ENCODE measurements at places on chromosomes 7 and 10. TPM values are rescaled to one million over a fixed set of nuclear protein-coding genes. Genes with fewer than 3 reads are reported as not detected.

Gene JAZF1
- total RNA-seq: 25.6 TPM

Gene IDI2
- total RNA-seq: 0.30 TPM

Gene TLX1
- total RNA-seq: not detected

Gene FZD8
- total RNA-seq: 9.0 TPM

Gene SHTN1
- total RNA-seq: 3.7 TPM

Gene COL28A1
- 5.6 TPM for total RNA-seq

Gene LAMB4
- total RNA-seq: 0.19 TPM

Gene NKX1-2
- not detected for total RNA-seq

Gene GIMAP6
- total RNA-seq: 33.5 TPM

Gene OR2A1
- total RNA-seq: not detected

Gene ZNF117
- 2.2 TPM for total RNA-seq

Gene MALSU1
- total RNA-seq: 119 TPM

Gene GPAM
- total RNA-seq: 42.5 TPM

Gene FFAR4
- total RNA-seq: 0.24 TPM

Gene NANOS1
- total RNA-seq: 16.0 TPM

Gene CPN1
- total RNA-seq: not detected

Gene GARIN1A
- total RNA-seq: 1.8 TPM

Gene BCL7B
- total RNA-seq: 71.5 TPM

Gene CPA5
- total RNA-seq: not detected

Gene VGF
- not detected for total RNA-seq

Gene GIMAP8
- 14.9 TPM for total RNA-seq

Gene NEUROD6
- total RNA-seq: not detected

Gene NME8
- total RNA-seq: not detected

Gene TBXAS1
- 6.0 TPM for total RNA-seq

Gene SUN3
- not detected for total RNA-seq

Gene AGR2
- total RNA-seq: not detected

Gene ELMO1
- total RNA-seq: 13.8 TPM

Gene SPDYE8
- not detected for total RNA-seq

Gene ARPC1A
- total RNA-seq: 139 TPM

Gene TMEM26
- 0.95 TPM for total RNA-seq

Gene HYAL4
- total RNA-seq: not detected

Gene TRUB1
- total RNA-seq: 13.9 TPM

Gene ANKMY2
- total RNA-seq: 21.9 TPM

Gene MMP21
- total RNA-seq: not detected

Gene SPDYE5
- total RNA-seq: not detected

Gene SAMD9
- 3.2 TPM for total RNA-seq

Gene PLXNA4
- 17.6 TPM for total RNA-seq

Gene GATA3
- total RNA-seq: 1.3 TPM

Data from Right ventricle myocardium inferior (tissue), 1 donor.